Lower lobe of right lung (tissue), 2 donors: ENCODE measurements at places on chromosomes 5 and 9. TPM values are rescaled to one million over a fixed set of nuclear protein-coding genes. Genes with fewer than 3 reads are reported as not detected.

Gene CCL28
- total RNA-seq: 7.7 TPM

Gene IL4
- total RNA-seq: not detected

Gene PFN3
- not detected for total RNA-seq

DNA sequence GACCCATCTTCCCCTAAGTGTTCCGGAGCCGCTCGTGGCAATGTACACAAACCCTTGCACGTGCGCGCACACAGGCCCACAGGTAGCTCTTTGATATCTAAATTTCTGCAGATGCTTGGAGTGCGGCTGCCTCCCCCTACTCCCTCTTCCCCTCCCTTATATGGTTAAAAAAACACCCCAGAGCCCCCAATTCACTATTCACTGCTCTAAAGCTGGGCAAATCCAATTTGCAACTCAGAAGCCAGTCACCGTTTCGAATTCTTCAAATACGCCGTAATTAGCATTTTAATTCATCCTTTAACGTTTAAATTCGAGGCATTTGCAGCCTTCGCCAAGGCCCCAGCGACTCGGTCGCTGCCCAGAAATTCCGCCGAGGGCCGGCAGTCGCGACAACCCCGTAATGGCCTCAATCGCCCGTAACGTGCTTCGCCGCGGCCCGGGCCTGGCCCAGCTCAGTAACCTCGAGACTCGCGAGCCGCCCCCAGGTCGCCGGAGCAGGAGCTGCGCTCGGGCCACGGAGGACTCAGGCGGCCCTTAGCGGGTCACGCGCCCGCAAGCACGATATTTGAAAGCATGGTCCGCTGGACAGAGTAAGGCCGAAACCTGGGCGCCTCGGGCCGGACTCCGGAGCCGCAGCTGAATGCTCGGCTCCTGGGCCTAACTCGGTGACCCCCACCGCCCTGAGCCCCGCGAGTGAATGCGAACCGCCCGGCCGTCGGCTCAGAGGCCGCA lies 1.3 kb downstream of the IRX2 start:
- H3K4me1 ChIP-seq: no peaks in the 10 kb centered on the region
- peak overlapping the region; percentile 55 for H3K4me3 ChIP-seq
- H3K36me3 ChIP-seq: no peaks in the 10 kb centered on the region
- peak; percentile 55 for DNase-seq

DNA sequence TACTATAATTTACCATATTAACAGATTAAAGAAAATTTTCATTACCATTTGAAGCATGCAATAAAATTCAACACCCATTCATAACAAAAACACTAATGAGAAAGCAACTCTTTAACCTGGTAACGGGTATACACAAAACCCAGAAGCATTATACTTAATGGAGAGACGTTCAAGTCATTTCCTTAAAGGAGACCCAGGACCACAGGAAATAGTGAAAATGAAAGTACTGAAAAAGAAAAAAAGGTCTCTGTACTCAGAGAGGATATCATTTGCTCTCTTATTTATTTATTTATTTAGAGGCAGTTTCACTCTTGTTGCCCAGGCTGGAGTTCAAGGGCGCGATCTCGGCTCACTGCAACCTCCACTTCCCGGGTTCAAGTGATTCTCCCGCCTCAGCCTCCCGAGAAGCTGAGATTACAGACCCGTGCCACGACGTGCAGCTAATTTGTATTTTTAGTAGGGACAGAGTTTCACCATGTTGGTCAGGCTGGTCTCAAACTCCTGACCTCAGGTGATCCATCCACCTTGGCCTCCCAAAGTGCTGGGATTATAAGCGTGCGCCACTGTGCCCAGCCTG lies 61.6 kb downstream of the SETX start:
- H3K27me3 ChIP-seq: no peaks in the 10 kb centered on the region
- no peak overlapping the region for H3K27ac ChIP-seq
- peaks cover 11% of the 10 kb centered on the region for H3K4me1 ChIP-seq
- peaks cover 91% of the 10 kb centered on the region for H3K36me3 ChIP-seq
- no peak overlapping the region for H3K4me3 ChIP-seq
